ENCODE measurements at places on chromosomes 6 and 20.

DNA sequence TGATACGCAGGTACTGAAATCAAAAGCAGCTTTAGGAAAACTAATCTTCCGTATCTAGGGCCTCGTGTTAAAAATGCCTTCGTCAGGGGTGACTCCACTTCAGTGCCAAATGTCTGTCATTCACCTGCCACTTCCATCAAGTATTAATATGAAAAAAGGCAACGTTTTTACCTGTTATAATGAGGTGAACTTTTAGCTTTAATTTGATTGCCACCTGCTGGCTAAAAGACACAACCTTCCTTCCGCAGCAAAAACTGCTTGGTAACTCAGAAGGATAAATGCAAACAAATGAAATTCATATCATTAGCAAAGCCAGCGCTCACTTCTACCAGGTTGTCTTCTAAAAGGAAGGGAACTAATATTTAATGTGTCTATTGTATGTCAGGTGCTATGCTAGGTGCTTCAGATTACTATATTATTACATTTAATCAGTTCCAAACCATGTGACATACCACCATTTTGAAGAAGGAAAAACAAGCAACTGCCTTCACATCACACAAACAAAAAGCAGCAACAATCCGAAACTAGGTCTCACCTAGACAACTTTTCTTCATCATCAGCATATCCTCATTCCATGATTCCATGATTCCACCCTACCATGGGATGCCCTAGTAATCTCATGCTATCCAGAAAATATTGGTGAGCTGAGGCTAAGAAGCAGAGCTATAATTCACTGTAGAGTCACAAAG lies 20.6 kb upstream of the ARHGAP18 start:
- DNase-seq: no peak

GRCh38 chr6:54598787-54599313 lies 247.7 kb upstream of the FAM83B start:
- no peak for DNase-seq

DNA sequence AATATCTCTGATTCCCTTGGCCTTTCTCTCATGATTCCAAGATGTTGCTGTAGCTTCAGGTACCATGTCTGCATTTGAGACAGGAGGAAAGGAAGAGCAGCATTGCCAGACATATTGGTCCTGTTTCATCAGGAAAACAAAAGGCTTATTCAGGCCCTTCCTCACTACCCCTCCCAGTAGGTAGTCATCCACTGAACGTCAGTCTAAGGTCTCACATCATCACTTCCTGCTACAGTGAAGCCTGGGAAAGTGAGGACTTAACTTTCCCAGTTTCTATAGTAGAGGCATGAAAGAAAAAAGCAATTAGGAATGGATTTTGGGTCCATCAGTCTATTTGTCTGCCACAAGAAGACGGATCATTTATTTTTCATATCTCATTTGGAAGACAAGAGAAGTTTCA lies 85.7 kb upstream of the SOX4 start:
- DNase-seq: no peak

- DNase-seq: peak; percentile 72
These were observed 571 bp upstream of the EEF1A2 start for GRCh38 chr20:63499338-63499969.

- DNase-seq: no peak
These were observed 54.8 kb upstream of the BCLAF1 start for GRCh38 chr6:136344420-136344819.

DNA sequence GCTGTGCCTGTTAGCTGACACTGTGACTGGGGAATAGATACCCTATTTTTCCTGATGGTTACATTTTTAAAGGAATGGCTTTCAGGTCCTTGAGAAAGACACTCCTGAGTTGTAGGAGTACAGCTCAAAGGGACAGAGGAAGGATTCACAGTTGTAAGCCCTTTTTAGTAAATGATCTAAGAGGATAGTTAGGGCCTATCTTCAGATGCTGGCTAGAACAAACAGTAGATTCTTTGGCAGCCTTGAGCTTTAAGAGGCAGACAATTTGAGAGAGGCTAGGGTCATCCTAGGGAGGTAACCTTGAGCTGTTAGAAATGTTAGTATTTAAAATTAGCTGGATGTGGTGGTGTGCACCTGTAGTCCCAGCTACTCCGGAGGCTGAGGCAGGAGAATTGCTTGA lies 111.5 kb downstream of the ZFAND3 start:
- DNase-seq: no peak

GRCh38 chr6:119133400-119133799 lies 54.9 kb upstream of the FAM184A start:
- DNase-seq: no peak

DNA sequence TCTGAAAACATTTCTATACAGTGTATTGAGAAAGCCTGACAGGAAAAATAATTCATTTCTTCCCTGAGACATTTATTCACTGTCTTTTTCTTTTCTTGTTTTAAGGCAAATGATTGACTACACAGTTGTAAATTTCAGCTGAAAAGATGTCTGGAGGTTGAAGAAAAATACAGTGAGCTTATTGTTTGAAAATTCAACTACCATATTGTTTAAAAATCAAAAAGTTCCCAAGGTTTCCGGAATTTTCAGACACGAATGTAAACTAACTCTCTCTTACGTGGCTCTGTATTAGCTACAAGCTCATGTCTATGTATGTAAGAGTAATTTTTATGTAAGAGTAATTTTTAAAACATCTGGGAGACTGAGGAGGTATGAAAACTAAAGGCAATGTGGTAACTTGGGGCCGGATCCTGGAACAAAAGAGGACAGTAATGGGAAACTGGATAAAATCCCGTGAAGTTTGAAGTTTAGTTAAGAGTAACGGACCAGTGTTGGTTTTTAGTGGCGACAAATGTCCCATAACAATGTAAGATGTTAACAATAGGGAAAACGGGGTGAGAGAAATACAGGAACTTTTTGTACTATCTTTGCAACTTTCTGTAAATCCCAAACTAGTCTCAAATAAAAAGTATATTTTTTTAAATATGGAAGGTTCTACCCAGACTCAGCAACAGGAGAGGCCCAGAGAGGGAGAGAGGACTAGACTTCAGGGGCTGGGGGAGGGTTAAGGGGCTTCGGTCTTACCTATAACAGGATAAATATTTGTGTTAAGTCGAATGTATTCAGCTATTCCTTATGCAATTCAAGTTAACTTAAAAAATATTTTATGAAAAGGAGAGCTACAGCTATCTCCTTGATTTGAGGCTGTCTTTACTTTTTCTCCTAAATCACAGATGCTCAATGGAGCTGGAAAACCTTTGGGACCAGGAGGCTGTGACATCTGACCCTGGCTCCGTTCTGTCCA lies 1.3 kb downstream of the PTGIS start:
- no peak for DNase-seq

DNA sequence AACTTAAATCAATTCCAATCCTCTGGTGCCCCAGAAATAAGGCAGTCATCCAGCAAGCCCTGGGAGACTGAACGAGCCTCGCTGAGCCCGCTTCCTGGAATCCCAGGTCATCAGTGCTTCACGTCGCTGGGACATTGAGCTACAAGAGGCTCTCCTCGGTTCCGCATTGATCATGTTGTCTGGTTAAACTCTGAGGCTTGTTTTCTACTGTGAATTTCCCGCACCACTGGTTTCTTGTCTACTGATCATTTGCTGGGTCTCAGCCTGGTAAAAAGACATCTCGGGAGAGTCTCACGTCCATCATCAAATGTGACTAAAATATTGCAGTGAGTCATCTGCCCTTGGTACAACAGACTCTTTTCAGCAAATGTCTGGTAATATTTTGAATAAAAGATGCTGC lies 569.2 kb downstream of the QKI start:
- no peak for DNase-seq

DNA sequence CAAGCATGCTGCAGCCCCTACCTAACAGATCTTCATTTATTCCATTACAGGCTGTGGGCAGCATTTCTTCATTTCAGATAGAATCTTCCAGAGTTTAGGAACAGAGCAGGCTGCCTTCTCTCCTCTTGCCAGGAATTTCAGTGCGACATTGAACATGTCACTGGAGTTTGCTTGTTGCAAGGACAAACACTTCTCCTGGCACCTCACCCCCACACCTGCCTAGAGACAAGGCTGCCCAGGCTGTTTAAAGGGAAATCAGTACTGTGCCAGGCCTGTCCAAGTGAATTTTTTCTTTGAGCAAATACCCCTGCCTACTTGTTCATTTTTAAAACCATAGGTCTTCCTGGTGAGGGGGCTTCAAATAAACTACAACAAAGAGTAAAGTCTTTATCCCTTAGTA lies 594.1 kb downstream of the PTPRT start:
- no peak for DNase-seq

DNA sequence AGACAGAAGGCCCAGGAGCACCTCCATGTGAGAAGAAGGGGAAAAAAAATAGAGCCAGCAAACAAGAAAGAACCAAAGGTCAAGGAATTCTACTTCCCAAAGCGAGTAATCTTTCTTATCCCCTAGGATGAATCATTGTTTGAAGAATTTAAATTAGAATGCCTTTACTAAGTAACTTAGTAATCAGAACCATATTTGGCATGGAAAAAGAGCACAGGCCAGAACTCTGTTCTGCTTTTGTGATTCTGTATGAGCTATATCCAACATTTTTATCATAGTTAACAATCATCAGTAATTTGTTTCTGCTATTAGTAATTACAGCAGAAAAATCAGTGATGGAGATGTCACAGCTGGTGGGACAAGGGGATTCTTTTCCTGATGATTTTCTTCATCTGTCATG lies 228.8 kb upstream of the FAM83B start:
- DNase-seq: no peak

- DNase-seq: no peak
These were observed 224 bp downstream of the MPC1 start for GRCh38 chr6:166382500-166382932.

DNA sequence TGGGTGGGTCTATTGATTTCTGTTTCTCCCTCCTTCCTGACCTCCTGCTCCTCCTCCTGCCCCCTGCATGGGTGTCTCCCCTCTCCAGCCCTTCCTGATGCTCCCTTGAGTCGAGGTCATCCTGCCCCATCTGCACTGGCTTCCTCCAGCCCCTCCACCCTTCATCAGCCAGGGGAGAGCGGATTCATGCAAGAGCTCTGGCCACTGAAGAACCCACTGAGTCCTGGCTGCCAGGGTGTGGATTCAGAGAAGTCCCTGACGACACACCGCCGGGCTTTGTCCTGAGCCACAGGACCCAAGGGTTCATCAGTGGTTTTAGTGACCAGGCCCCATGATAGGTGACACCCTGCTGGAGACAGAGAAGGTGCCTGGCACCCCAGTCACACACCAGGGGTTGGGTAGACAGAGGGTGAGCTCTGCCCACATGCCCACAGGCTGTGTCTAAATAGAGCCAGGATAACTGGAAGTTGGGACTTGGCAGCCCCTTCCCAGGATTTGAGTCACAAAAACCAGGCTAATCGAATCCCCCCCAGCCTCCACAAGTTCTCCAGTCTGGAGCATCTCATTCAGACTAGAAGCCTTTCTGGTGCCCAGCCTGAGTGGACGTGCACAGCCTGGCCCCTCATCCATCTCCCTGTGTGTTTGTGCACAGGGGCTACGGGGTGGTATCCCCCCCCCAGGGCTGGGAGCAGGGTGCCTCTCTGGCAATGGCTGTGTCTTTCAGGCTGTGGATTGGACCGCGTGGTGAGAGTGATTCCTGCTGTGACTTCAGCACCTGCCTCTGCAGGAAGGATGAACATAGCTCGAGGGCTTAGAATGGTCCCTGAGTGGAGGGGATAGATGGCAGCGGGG lies 1.2 kb downstream of the GFRA4 start:
- DNase-seq: no peak

- DNase-seq: no peak
These were observed 20.1 kb upstream of the NCOA3 start for GRCh38 chr20:47481330-47482216.

GRCh38 chr6:57242505-57242904 lies 20.4 kb upstream of the RAB23 start:
- DNase-seq: no peak

DNA sequence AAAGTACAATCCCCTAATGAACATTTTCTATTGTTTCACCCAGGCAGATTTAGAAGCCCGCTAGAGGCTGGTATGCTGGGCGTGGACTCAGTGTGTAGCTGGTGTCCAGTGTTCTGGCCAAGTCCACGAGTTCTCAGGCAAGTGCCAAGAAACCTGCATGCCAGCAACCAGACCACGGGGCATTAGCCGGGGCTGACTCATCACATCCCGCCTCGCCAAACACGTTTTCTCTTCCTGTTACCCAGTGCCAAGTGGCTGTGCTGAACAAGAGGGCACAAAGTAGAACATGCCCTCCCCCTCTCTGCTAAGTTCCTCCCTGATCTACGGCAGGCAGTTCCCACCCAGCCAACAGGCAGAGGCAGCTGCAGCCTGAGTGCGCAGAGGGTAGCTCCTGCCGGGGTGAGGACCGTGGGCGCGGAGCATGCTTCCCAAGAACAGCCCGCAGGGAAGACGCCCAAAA lies 29.6 kb downstream of the RAMACL start:
- no peak for DNase-seq

DNA sequence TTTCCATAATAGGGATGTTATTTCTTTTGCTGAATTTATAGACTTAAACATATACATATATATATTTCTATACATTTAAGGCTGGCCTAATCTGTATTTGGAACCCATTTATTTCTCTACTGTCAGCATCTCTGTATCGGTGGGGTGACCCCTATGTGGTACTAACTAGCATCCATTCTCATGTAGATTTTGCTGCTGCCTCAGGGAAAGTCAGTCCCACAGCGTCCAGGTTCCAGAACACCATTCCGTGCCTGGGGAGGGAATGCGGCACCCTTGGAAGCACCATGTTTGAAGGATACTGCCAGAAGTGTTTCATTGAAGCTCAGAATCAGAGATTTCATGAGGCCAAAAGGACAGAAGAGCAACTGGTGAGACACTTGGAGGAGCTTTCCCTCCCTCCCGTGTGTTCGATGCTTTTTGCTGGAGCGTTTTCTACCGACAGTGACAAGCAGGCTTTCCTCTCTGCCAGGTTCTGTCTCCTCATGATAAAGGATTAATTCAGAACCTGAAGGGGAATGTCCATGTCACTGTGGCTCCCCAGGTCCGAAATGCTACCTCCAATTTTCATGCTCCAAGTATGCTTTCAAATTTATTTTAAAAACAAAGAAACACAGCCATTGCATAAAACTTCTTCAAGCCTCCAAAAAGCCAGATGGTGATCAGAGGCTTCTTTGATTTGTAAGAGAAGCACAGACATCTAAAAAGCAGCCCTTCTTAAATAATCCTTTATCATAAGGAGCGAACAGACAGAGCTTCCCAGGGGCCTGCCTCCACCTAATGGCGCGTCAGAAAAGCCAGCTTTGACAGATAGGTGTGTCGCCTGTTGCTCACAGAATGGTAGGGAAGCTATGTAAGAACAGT lies 13.1 kb downstream of the TNFAIP3 start:
- DNase-seq: no peak

DNA sequence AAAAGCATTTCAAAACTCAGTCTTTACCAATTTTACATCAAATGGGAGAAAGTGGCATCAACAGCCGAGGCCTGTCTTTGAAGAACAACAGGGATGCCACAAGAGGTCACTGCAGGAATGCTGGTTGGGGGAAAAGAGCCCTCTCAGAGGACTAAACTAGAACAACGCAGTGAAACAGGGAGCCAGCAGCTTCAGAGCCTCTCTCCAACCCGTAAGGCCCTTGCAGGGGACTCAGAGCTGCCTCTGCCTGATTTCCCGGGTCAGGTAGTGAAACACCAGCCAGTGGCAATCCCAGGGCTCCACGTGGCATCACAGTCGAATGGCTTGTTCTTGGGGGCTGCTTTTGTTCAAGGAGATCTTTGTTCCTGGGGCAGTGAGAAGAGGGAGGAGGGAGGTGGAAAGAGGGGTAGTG lies 55.0 kb upstream of the KCNK16 start:
- DNase-seq: peak; percentile 6

- no peak for DNase-seq
These were observed 581.8 kb upstream of the MMS22L start for GRCh38 chr6:97864826-97865225.
